ENCODE measurements at places on chromosomes 3 and 15. TPM values are rescaled to one million over a fixed set of nuclear protein-coding genes. Genes with fewer than 3 reads are reported as not detected.

IL12A gene
- 1.5 TPM for total RNA-seq

LSMEM2 gene
- not detected for total RNA-seq

TCTA gene
- 21.1 TPM for total RNA-seq

IQCF5 gene
- not detected for total RNA-seq

LRRC49 gene
- total RNA-seq, result 0.38 TPM

SELENOS gene
- 113 TPM for total RNA-seq

GP9 gene
- 0.45 TPM for total RNA-seq

RTP3 gene
- not detected for total RNA-seq

AGTR1 gene
- not detected for total RNA-seq

GRCh38 chr3:71162221-71162620 lies 421.3 kb downstream of the FOXP1 start:
- no peak for DNase-seq

DNA sequence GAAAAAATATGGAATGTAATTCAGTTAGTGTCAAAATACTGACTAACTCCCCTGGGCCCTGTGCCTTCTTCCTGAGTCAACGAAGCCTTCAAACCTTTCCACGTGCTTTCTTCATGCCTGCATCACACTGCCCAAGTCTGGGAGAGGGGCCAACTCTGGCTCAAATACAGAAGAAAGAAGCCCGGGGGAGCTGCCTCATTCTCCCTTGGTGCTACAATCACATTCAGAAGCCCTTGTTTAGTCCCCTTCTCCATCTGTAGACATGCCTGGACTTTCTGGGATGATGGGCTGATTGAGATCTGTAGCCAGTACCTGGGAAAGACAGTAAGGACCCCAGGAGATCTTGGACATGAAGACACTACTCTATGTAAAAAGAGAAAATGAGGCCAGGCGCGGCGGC lies 77.8 kb upstream of the GSK3B start:
- DNase-seq, result no peak

GRCh38 chr3:191894406-191894805 lies 433.4 kb downstream of the PYDC2 start:
- DNase-seq, result no peak

- no peak for DNase-seq
Observed at GRCh38 chr3:157248590-157249422, 88.9 kb upstream of the CCNL1 start.

DNA sequence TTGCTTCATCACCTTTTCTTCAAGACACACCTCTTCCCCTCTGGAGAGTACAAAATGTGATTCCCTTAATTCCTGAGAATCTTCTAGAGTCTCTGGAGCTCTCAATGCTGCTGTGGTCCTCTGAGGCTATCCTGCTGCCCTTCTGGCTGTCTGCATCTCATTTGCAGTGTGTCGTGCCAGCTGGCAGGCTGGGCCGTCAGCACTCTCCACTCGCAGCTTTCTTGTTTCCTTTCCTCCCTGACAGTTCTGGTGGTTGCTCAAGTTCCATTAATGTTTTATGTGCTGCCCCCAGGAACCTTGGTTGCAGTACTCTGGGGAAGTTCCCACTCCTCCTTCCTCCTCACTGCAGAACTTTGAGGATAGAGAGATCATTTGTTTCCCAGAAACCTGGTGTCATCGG lies 210.8 kb upstream of the ROPN1 start:
- DNase-seq, result no peak

DNA sequence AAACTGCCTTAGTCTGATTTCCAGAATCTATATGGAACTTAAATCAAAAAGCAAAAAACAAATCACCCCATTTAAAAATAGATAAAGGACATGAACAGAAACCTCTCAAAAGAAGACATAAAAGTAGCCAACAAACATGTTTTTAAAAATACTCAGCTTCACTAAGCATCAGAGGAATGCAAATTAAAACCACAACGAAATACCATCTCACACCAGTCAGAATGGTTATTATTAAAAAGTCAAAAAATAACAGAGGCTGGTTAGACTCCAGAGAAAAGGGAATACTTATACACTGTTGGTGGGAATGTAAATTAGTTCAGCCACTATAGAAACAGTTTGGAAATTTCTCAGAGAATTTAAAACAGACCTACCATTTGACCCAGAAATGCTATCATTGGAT lies 367.9 kb downstream of the ZIC4 start:
- no peak for DNase-seq

DNA sequence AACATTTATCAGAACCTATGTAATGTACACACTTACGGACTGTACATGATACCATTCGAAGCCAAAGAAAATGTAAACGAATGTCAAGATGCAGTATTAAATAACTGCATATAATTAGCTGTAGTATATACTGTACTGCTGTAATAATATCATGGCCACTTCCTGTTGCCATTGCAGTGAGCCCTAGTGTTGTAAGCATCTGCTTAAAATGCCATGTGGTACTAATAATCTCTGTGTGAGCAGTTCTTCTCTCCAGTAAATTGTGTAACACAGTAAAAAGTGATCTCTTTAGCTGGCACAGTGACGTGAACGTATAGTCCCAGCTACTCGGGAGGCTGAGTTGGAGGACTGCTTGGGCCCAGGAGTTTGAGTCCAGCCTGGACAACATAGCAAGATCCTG lies 8.6 kb downstream of the SPG11 start:
- no peak for DNase-seq

- DNase-seq, result no peak
Observed at GRCh38 chr15:69916169-69916785, 181.4 kb downstream of the TLE3 start.

GRCh38 chr3:51975852-51976549 lies 1.1 kb downstream of the ABHD14A start:
- no peak for DNase-seq

- DNase-seq, result no peak
Observed at GRCh38 chr3:52053307-52054304, 2.8 kb downstream of the DUSP7 start.

- DNase-seq, result no peak
Observed at GRCh38 chr3:136898954-136899353, 36.9 kb downstream of the NCK1 start.

- DNase-seq, result no peak
Observed at GRCh38 chr3:175179055-175179454, 319.9 kb downstream of the NAALADL2 start.

DNA sequence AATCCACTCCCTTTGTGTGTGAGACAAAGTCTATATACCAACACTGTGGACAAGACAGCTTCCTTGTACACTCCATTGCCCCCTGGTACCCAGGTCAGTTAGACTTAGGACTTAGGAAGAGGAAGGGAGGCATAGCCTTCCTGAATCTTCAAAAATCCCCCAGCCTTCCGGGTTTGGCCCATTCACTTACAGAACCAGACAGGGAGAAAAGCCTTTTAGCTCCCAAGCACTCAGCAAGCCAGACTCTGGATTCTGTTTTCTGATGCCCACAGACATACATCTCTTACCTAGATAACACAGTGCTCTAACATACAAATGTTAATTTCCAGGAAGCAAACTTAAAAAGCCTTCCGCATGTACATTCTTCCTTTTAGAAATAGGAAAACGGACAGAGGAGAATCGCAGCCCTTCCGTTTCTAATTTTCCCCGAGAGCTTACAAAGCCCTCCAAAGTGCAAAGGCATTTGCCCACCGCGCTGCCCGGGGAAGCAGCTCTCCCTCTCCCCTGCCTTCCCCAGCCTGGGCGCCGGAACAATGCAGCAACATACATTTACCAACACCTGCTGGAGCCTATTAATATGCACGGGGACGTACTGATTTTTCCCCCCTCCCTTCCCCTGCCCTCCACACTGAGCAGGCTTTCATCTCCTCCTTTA lies 442.0 kb downstream of the MAGI1 start:
- DNase-seq, result no peak

GRCh38 chr15:91555312-91555711 lies 298.2 kb upstream of the SLCO3A1 start:
- DNase-seq, result no peak

DNA sequence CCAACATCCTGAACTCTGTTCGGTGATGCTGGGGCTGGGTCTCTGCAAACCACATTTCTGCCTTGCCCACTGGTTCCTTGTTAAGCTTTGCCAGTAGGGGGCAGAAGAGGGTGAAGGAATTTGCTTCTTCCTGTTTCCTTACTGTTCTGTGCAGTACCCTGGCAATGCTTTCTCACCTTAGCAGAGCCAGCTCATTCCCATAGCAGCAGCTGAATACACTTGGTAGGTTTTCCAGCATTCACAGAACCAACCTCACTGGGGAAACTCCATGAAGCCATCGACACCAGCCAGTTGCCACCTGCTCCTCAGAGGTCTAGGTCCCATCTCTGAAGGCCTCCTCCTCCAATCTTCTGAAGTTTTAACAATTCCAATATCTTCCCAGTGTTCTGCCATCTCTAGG lies 308.4 kb downstream of the PDCD6IP start:
- no peak for DNase-seq

DNA sequence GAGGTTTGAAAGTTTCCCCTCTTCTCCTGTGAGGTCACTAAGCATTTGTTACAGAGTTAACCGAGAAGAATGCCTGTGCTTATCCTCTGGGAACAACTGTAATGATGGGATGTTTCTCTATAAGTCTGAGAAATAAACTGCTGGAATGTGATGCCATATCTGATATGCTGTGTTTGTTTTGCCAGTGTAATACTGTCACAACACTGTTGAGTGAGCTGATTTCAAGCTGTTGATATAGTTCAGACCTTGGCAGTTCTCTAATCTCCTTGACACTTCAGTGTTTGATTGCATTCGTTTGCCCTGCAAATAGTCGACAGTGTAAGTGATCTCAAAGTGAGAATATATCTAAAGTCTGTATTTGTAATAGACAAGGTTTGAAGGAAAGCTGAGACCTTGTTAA lies 73.3 kb downstream of the PTPRG start:
- no peak for DNase-seq

GRCh38 chr3:138862924-138863775 lies 28.4 kb upstream of the PIK3CB start:
- DNase-seq, result no peak

- DNase-seq, result no peak
Observed at GRCh38 chr15:99995543-99995942, 262.3 kb upstream of the LYSMD4 start.

- DNase-seq, result no peak
Observed at GRCh38 chr3:71210257-71211007, 373.1 kb downstream of the FOXP1 start.

GRCh38 chr3:73291541-73291940 lies 230.1 kb downstream of the EBLN2 start:
- no peak for DNase-seq

DNA sequence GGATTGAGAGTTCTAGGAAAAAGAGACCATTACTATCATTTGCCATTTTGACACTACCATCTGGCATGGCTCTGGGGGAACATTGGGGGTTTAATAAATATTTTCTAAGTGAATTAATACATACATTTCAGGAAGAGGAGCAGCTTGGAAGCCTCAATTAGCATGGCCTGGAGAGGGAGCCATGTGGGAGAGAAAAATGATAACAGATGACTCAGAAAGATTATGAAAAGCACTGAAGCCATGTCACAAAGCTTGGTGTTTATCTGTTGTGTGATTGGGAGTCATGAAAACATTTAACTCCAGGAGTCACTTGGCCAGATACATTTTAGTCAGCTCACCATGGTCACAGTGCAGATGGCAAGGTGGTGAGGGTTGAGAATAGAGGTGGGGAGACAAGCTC lies 121.0 kb downstream of the SSR3 start:
- DNase-seq, result no peak

GRCh38 chr3:133535971-133536881 lies 37.3 kb upstream of the CDV3 start:
- no peak for DNase-seq

DNA sequence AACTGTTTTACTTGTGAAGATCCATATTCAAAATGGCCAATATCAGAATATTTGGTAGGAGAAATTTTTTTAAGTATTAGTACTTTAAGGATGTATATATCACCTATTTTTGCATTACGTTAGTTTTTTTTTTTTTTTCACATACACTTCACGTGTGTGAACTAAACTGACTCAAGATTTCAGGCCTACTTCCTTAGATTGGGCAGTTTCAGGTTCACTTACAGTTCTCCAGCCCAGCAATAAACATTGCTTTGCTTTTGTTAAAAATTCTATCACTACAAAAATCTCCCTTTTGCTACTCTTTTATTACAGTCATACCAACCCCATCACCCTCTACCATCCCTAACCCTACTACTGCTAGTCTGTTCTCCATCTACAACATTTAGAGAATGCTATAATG lies 183.6 kb downstream of the KCNH8 start:
- no peak for DNase-seq

DNA sequence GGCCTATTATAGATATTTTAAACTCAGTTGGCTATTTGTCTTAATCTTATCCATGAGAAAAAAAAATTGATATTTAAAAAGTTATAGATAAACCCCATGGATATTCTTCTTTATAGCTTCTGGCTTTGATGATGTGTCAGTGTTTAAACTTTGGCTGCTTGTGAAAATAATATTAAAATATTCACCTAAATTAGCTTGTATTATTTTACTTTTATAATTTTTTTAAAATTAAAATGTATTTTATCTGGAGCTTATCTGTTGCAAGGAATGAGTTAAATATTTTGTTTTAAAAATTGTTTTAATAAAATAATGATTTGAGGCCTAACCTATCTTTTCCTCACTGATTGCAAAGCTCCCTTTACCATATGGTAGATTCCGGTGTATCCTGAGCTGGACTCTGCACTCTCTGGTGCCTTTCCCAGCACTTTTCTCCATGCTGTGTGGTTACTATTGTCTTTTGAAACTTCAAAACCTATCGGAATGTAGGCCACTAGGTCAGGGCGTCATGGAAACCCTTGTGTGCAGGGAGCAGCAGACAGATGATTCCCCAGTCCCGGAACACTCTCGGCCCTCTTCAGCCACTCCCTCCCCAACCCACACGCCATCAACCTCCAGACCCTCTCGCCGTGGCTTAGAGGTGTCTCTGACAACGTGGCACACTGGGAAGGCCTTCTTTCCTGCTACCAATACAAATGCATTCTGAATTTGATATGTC lies 252.3 kb upstream of the ATP10A start:
- no peak for DNase-seq

DNA sequence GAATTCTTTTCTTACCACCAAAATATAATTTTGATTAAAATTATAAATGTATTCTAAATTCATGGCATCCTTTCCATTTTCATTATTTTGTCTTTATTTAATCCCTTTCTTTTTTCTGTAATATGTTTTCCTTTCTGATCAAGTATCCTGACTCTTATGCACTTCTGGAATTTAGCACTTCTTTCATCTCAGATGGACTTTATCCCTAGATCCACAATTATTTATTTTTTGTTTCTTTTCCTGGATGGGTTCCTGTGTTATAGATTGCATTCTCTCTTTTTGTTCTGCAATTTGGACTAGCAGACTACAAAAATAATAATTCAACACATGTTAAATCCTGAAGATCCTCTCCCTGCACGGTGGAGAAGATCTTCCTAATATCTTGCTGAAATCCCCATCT lies 76.9 kb upstream of the CDIN1 start:
- DNase-seq, result no peak
